ENCODE measurements at places on chromosomes 3 and 15.
A peak's percentile ranks its signal among the peaks of the same experiment; 100 is the strongest.

GRCh38 chr15:62588938-62589670, 424.0 kb upstream of the C2CD4B start:
- DNase-seq: no peak

DNA sequence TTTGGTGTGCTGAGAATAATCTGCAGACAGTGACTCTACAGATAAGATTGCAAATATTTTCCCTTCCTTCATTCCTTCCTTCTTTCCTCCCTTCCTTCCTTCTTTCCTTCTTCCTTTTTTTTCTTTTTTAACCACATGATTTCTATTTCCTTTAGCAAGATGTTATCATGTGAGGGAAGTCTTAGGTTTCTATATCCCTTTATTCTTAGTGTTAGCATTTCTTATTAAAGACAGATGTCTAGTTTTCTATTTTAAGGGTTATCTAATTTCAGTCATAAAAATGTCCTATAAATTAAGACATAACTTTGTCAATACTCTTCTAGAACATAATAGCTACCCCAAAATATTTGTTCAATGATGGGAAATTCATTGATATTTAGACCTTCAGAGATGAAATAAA, 470.9 kb downstream of the LPP start:
- no peak for DNase-seq

DNA sequence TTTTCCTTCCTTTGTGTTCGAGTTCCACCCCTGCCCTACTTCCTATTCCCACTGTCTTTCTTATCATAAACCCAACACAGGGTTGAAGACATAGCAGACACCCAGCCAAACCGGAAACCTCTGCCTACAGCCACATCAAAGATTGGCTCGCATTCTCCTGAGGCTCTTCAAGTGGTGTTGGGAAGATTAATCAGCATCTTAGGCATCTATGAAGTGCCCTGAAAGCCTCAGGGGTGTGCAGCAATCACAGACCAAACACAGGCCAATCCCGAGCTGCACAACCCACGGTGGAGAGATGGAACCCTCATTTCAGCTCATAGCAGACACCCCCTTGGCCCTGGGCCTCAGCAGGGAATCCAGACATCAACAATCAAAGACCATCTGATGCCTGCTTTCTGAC, 255.9 kb downstream of the XXYLT1 start:
- DNase-seq: no peak

GRCh38 chr15:45186771-45187577, 792 bp downstream of the SHF start:
- no peak for DNase-seq

DNA sequence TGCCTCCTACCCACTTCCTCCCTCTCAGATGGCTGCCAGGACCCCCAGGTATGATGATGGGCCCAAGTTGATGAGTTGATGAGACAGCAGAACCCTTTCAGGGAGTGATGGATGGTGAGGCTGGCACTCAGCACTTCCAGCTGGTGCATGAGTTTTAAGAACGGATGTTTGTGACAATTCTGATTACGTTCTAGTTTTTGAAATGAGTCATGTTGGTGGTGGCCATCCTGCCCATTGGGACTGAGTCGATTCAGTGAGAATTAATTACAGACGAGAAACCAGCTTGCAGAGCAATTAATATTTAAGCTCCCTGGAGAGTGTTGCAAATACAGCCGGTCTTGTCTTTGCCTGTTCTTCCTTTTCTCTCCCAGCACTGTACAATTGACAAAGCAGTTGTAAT, 56.9 kb upstream of the NR2C2 start:
- no peak for DNase-seq

GRCh38 chr15:65887565-65887964, 18.3 kb downstream of the RAB11A start:
- DNase-seq: peak; percentile 7

DNA sequence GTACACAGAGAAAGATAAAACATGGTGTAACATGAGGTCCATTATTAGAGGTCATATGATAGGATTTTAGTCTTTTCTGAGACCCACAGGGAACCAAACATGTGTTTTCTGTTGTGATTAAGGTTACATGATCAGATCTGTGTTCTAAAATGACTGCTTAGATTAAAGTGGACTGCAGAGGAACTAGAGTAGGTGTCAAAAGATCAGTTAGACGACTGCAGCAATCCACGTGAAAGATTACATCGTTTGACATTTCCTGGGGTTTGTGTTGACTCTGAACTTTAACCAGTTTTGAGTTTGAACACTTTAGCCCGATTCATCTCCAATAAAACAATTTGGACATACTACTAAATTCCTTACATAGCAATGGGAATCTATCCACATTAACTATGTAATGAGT, 5.1 kb downstream of the MIX23 start:
- no peak for DNase-seq

DNA sequence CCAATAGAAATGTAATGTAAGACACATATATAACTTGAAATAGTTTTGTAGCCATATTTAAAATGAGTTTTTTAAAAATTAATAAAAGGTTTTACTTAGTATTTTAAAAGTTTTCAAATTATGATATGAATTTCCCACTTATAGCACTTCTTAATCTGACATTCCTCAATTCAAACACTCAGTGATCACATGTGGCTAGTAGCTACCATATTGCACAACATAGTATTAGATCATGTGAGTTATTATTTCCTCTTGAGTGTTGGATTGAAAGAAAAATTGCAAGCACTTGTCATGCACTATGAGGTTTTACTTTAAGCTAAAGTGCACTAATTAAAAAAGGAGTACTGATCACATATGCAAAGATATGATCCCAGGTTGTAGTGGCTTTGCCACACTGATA, 453.4 kb upstream of the ROBO2 start:
- no peak for DNase-seq

GRCh38 chr15:89130201-89130600, 41.9 kb downstream of the ABHD2 start:
- no peak for DNase-seq

DNA sequence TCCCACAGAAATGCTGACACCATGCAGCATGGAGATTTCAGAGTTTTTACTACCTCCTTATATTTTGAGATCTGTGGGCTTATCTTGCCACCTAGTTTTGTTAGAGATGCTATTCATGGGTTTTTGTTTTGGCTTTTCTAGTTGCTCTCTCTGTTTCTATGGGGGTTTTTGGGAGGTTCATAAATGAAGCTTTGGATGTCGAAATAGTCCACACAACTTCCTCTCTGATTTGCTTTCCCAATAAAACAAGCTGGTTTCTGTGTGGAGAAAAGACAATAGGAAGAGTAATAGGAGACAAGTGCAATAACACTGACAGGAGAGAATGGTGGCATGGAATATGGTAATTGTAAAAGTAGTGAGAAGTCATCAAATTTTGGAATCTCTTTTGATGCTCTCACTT, 106.8 kb upstream of the GPR149 start:
- no peak for DNase-seq

- no peak for DNase-seq
Measured at GRCh38 chr3:61778095-61778494, 216.7 kb downstream of the PTPRG start.

DNA sequence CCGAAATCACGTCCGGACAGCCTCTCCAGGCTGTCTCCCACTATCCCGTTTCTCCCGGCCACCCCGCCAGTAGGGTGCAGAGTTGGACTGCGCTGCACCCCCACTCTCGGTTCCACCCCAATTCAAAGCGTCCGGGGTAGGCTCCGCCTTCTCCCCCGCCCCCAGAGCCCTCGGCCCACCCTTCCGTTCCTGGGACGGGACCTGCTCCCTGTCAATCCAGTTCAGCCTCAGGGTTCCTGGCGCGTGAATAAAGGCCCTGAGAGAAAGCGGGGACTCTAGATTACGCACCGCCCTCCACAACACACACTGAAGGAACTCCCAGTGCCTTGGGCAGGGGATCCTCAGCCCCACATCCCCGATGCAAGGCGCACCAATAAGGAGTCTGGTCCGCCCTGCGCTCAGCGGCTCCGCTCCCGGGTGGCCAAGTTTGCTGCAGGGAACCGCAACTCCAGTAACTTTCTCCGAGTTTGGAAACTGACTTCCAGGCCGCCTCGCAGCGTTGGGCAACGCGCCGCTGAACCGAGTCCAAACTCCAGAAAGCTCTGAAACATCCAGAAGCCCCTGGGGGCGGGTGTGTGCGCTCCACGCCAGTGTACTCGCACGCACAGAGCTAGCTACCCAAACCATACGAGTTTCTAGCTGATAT, 1.9 kb downstream of the ADAMTS9 start:
- DNase-seq: no peak

GRCh38 chr15:69713726-69714559, 261.3 kb downstream of the RPLP1 start:
- DNase-seq: peak; percentile 62

DNA sequence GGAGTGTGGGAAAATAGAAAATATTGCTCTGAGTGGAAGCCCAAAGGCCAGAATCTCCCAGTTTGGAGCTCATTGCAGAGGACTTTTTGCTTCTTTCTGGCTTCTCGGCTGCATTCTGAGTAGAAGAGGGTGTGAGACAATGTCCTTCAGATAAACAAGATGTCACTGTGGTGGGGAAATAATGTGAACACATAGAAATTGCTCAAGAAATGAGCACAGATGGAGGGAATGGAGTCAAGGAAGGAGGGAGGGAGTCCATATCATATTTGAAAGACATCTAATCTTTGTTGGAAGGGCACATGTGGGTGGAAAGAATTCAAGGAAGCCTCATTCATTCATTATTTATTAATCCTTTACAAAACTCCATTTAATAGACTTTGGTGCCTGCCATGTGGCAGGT, 145.3 kb downstream of the FAM43A start:
- DNase-seq: no peak

DNA sequence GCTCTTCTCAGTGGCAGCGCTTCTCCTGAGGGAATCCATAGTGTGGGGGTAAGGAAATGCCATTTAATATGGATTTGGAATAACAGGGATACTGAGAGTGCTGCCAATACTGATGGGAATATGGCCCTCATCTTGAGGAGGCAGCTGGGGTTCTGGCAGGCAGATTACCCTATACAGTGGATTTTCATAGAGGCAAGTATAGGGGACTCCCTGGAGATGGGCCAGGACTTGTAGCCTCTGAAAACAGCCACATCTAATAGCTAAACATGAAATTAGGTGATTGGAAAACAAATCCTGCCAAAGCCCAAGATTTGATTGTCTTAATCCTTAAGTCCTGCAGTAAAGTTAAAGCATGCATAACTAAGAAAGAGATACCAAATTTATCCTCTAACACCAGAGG, 30.9 kb downstream of the DPH3 start:
- no peak for DNase-seq

- DNase-seq: no peak
Measured at GRCh38 chr3:79872483-79872882, 104.7 kb upstream of the ROBO1 start.

DNA sequence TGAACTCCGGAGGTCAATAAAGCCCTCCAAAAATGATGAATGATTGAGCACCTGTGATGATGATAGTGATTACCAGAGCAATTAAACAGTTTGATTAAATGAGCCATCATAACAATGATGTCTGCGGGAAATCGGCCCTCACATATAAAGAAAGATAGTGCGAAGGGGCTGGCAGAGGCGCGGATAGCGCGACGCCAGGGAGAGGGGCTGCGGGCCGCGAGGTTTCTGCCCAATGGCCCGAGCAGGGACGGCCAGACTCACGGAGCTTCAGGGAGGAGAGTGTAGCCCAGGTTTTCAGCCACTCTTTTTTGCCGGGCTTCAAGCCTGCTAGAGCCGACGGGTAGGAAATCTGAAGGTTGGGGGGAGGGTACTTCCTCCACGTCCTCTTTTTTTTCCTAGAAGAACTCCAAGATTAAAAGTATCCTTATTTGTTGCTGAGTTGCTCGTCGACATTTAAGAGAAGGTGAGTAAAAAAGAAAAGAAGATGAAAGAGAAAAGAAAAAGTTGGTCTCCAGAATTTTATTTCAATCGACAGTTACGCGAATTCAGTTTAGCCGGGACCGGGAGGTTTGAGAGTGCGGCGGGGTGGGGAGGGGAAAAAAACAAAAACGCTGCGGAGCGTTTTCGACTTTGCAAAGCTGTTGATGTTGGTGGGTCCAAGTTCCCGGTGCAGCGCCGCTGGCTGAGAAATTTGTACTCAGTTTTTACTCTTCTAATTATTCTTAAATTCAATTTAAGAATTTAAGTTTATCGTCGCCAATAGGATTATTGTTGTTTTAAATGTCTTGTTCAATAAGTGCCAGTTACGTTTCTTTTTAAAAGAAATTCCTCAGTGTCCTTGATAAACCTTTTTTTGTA, 2.2 kb upstream of the MEIS2 start:
- no peak for DNase-seq

DNA sequence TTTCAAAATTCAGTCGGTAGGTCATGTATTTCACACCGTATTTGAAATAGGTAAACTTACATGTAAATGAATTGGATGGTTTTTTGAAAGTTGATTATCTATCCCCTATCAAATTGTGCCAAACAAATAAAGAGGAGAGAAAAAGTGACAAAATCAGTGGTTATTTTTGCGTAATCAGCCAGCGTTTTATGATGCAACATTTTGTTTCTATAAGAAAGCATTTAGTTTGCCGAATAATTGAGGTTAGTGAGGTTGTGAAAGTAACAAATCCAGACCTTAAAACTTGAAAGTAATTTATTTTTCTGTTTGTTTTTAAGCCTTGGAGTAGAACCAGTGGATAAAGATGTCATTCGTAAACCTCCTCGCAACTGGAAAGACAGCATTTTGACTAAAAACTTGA, 29.3 kb downstream of the ASTE1 start:
- no peak for DNase-seq

- DNase-seq: no peak
Measured at GRCh38 chr15:65801229-65801805, 9.2 kb upstream of the DENND4A start.

GRCh38 chr15:73139744-73140553, 87.7 kb downstream of the NEO1 start:
- no peak for DNase-seq

GRCh38 chr3:178669022-178669601, 132.9 kb downstream of the KCNMB2 start:
- DNase-seq: no peak

GRCh38 chr3:38306941-38307340, 24.8 kb downstream of the SLC22A14 start:
- no peak for DNase-seq

DNA sequence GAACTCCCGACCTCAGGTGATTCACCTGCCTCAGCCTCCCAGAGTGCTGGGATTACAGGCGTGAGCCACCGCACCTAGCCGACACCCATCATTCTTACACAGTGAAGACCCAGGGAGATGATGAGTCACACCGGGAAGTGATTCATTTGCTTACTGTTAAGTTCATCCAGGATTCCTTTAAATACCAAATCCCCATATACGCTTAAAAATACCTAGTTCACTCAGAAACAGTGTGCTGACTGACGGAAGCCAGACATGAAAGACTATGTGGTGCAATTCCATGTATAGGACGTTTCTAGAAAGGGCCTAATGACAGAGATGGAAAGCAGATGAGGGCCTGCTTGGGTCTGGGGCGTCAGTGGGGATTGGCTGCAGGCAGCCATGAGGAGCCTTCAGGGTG, 75.2 kb downstream of the APBA2 start:
- DNase-seq: no peak
